NCI-H526 (cell line): ENCODE measurements at places on chromosomes 6 and 20.

DNA sequence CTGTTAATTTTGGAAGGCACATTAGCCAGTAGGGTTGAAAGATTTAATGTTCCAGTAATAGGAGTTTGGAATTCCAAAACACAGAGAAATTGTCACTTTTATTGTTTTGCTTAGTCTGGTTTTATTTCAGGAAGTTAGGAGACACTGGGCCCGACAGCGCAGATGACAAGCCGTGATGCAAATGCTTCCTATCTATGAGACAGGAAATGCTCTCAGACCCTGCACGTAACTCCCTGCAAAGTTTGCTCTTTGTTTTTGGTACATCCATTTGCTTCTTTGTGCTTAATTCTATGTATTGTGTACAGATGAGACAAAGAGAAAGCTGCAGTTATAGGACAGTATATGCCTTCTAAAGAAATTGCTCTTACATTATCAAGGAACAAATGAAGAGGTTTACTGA, 201.6 kb upstream of the SGK1 start:
- DNase-seq, result no peak

GRCh38 chr6:41167173-41167963, 4.5 kb upstream of the TREM2 start:
- no peak for DNase-seq

DNA sequence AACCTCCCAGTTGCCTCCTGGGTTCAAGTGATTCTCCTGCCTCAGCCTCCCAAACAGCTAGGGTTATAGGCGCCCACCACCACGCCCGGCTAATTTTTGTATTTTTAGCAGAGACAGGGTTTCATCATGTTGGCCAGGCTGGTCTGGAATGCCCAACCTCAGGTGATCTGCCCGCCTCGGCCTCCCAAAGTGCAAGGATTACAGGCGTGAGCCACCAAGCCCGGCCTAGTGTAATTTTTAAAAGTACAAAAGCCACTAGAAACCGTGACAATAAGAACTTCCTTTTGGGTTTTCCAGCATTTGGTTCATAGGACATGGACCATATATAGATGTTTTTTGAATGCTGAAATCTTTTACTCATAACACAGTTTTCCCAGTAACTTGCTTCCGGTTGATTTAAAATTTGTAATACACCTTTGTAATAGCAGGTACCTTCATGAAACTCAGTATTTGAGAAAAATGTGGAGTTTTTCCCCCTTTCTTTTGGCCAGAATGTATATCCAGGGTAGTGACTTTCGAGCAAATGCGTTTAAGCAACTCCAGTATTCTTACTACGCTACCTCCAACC, 467 bp downstream of the PXT1 start:
- DNase-seq, result no peak

DNA sequence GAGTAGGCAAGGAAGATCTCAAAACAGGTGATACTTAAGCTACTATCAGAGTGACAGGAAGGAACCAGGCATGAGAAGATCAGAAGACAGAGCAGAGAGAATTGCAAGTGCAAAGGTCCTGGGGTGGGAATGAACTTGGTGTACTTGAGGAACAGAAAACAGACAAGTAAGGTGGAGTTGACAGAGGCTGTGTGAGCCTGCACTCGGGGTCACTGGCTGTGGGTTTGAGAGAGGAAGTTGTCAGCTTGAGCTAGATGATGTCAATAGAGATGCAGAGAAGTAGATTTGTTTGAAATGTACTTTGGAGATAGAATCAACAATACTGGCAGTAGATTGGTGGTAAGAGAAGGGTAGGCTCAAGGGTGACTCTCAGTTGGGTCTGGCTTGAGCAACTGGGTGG, 209.5 kb downstream of the CLIC5 start:
- DNase-seq, result no peak

- no peak for DNase-seq
Measured at GRCh38 chr6:28371706-28372451, 22.1 kb downstream of the ZKSCAN3 start.

GRCh38 chr6:42616716-42617115, 52.9 kb downstream of the UBR2 start:
- no peak for DNase-seq

GRCh38 chr6:38588631-38589366, 50.9 kb downstream of the BTBD9 start:
- no peak for DNase-seq

GRCh38 chr20:6074145-6074561, 20.3 kb upstream of the LRRN4 start:
- peak; percentile 79 for DNase-seq

- DNase-seq, result peak; percentile 83
Measured at GRCh38 chr6:49606721-49607390, 29.8 kb downstream of the RHAG start.

DNA sequence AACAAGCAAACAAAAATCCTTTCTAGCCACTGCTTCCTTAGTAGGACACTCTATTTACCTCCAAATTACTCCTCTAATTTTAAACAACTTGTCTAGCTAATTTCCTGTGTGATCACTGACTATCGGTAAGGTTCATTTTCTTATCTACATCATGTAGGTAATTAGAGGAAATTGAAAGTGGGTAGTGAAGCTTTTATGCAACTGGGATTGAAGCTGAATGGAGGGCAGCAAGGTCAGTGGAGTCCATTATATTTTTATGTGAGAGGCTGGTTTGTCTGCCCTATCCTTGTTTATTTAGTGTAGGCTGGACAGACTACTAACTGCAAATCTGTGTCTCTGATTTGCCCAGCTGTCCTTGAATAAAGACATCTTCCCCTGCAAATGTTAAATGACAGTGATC, 88.5 kb upstream of the SIM1 start:
- no peak for DNase-seq
